ENCODE measurements at places on chromosomes 13 and 19. TPM values are rescaled to one million over a fixed set of nuclear protein-coding genes. Genes with fewer than 3 reads are reported as not detected.

The PRX gene
- 5.7 TPM for total RNA-seq

- DNase-seq = no peak
Observed at GRCh38 chr19:30450835-30451321, 78.7 kb downstream of the ZNF536 start.

- DNase-seq = no peak
Observed at GRCh38 chr13:92512852-92513251, 713.8 kb upstream of the GPC6 start.

DNA sequence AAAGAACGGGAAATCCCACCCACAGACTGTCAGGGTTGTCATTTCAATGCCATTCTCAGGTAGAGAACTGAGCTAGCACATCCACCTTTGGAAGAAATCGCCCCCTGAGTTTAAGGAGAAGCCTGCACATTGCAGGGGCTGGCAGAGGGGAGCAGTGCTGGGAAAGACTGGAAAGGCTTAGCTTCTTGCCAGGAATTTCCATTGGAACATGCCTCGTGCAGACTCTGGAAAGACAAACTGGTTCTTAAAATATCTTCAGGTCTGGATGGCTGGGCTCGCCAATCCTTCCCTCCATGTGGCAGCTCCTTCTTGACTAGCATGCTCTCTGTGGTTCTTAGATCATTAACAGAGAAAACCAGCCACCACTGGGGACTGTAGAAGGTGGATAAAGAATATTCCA is 414.1 kb downstream of the TSHZ3 start:
- no peak for DNase-seq

GRCh38 chr19:49441210-49441959 is at the start of gene SLC17A7:
Gene SLC17A7, minus strand, starts transcription at chr19:49441527. Its CDS starts 148 bp downstream, at chr19:49441379.
- DNase-seq = no peak

The GFY gene
- total RNA-seq = not detected

The TTYH1 gene
- 0.28 TPM for total RNA-seq

DNA sequence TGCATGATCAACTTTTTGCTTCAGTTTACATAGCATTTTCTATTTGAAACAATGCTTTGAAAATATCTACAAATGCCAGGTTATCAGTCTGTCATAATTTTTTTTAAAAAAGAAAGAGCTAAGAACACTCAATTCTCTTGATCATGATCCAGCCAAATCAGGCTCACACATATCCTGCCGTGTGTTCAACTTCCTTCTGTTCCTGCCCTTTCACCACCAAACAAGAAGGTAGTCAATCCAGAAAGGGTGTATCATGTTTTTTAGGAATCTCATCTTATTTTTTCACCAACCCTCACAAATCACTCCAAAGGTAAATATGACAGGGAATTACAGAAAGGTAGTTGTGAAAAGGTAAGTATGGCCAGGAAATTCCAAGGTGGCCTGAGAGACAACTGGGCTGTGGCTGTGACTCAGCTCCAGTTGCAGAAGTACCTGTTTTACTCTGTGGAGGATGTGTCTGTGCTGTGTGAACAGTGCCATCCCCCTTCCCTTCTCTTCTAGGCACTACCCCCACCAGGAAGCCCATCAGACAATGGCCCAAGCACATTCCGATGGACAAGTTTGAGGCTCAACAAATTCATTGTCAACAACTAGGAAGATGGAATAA is 138.8 kb upstream of the GJB6 start:
- DNase-seq = no peak

DNA sequence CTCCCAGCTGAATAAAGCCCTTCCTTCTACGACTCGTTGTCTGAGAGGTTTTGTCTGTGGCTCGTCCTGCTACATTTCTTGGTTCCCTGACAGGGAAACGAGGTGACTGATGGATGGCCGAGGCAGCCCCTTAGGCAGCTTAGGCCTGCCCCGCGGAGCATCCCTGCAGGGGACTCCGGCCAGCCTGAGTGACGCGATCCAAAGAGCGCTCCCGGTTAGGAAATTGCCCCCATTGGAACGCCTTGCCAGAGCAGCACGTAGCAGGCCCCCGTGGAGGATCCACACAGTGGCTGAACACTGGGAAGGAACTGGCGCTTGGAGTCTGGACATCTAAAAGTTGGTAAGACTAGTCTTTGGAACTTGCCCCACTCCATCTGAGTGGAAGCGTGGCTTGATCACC is 296.8 kb upstream of the SGCG start:
- DNase-seq = no peak

GRCh38 chr13:87057807-87058520 is 613.2 kb upstream of the SLITRK5 start:
- no peak for DNase-seq

- DNase-seq = no peak
Observed at GRCh38 chr19:38193445-38193844, 30.6 kb downstream of the DPF1 start.

The KLK12 gene
- not detected for total RNA-seq

The SYT3 gene
- not detected for total RNA-seq

- DNase-seq = no peak
Observed at GRCh38 chr13:104592127-104592526, 1525.9 kb upstream of the SLC10A2 start.

The CNN2 gene
- 39.6 TPM for total RNA-seq

DNA sequence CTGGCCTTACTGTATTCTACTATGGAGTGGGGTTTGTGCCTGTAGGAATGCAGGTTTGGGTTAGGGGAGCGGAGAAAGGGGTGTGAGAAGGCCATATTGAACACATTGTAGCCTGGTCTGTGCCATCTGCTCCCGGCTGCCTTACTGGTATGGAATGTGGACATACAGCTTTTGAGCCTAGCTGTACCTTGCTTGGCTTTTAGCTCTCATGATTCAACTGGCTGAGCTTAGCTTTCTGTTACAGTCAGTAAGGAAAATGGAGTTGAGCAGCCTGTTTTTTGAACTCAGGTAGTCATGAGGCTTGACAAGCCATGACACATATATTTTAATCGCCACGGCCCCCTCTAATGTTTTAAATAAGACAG is 41.6 kb downstream of the ARHGAP35 start:
- no peak for DNase-seq

- no peak for DNase-seq
Observed at GRCh38 chr13:48626077-48626449, 27.7 kb upstream of the CYSLTR2 start.

DNA sequence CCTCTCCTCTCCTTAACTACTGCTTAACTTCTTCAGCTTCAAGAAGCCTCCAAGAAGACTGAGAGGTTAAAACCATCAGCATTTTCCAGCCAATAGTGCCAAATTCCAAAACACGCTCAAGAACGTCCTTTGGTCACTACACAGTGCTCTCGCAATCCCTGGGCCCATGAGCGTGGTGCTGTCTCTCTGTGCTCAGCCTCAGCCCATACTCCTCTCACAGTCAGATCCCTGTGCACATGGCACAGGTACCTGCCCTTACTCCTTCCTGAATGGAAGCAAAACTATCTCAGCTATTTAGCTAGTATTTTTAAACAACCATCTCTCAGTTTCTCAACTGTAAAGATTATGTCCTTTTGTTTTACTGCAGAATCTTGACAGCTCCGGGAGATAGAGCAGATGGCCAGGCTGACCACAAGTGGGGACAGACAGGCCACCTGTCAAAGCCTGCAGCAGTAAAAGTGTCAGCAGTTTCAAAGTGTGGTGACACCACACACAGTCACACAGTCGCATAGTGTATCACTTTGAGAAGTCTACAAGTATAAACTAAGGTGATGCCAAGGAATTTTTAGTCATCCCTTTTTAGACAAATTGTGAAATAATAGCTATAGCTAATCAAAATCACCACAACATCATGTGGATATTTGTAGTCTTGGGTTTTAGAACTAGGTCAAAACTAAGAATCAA is 35.7 kb downstream of the DZIP1 start:
- no peak for DNase-seq

DNA sequence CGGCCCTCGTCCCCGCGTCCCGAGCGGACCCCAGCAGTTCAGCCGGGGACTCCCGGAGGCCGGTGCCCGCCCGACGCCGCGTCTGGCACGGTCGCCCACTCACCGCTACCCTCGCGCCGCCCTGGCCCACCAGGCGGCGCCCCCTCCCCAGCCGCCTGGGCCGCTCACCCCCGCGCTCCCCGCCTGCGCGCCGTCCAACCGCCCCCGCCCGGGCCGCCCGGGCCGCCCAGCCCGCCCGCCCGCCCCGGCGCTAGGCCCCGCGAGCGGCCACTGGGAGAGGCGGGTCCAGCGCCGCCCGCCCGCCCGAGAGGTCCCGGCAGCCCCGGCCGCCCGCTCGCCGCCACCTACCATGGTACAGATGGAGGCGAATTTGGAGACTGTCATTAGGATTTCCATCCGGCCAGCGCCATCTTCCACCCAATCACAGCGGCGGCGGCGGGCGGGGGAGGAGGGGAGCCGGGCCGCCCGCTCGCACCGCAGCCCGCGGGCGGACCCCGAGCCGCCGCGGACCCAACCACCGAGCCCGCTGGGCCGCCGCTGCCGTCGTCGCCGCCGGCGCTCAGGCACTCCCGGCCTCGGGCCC is at the start of gene USP12:
Gene USP12, minus strand, starts transcription at position 568 of the 583 bp plus-strand sequence. Its CDS starts 172 bp downstream, at position 396.
- no peak for DNase-seq

DNA sequence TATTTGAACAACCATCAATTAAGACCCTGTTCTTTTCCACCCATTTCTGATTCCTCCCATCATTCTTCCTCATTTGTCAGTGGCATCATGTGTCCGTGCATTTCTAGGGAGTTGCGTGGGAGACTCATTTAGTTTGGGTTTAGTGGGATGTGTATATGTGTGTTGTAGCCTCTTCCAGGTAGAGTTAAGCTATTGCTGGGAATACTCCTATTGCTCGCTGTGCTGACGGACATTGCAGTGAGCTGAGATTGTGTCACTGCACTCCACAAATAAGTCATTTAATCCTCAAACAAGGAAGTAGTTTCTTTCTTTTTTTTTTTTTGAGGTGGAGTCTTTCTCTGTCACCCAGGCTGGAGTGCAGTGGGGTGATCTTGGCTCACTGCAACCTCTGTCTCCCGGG is 42.2 kb upstream of the RCBTB2 start:
- no peak for DNase-seq

GRCh38 chr19:18282788-18283141 is 1.3 kb upstream of the JUND start:
- no peak for DNase-seq

DNA sequence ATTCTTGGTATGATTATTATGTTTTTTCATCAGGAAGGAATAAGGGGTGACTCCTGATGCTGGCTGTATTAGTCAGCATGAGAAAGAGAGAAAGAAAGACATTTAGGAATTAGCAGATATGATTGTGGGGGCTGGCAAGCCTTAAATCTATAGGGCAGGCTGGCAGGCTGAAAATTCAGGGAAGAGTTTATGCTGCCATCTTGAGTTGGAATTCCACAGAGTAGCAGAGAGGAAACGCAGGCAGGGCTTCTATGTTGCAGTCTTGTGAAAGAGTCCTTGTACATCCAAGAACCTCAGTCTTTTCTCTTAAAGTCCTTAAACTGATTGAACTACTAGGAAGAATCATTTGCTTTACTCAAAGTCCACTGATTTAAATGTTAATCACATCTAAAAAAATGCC is 262.7 kb upstream of the SLC10A2 start:
- no peak for DNase-seq

GRCh38 chr13:34156841-34157365 is 339.0 kb downstream of the RFC3 start:
- DNase-seq = peak; percentile 35

The C19orf81 gene
- total RNA-seq = not detected

- no peak for DNase-seq
Observed at GRCh38 chr13:49597043-49597641, 11.8 kb upstream of the RCBTB1 start.

Measured in omental fat pad (tissue), 4 donors.